ENCODE measurements at places on chromosomes 6 and 20.

- no peak for DNase-seq
These were observed 32.5 kb downstream of the SDHAF4 start for GRCh38 chr6:70599187-70599586.

- DNase-seq: peak; percentile 100
These were observed at the start of the genes RXRB and SLC39A7 for GRCh38 chr6:33200219-33201146. Gene RXRB (minus strand): TSS chr6:33200665. CDS start chr6:33200476, 189 bp downstream. Gene SLC39A7 (plus strand): TSS chr6:33200867. CDS start chr6:33201246, 379 bp downstream.

- DNase-seq: peak; percentile 31
These were observed 272.3 kb downstream of the CD109 start for GRCh38 chr6:73968221-73968757.

GRCh38 chr6:143562143-143562542, 50.6 kb upstream of the FUCA2 start:
- DNase-seq: no peak

GRCh38 chr6:134802426-134803058, 147.4 kb downstream of the ALDH8A1 start:
- no peak for DNase-seq

DNA sequence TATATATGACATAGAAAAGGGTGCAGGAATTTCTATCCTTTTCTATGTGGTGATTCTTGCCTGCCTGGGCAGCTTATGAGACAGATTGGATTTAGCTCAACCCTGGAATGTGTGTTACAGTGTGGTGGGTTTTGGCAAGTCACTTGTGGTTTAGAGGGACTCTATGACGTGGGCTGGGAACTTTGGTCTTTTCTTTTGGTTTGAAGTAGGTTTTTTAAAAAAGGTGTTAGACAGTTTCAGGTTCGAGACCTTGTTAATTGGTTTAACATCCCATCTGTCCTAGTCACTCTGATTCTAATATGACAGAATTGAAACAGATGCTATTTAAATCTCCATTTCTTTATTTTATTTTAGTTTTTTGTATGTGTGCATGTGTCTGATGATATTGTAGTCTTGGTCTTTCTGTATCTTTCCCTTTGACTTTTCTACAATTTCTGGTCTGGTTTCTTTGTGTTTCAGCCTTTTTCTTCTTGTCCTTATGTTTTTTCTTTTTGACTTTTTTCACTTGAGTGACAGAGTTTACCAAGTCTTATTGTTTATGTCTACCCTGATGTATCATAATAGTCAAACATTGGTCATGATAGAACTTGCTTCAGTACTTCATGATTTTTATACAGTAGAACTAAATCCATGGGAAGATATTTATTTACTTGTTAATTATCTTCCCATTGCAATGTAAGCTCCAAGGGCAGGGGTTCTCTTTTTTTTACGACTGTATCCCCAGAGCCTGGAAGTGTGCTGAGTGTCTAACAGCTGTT, 174.3 kb downstream of the CDKAL1 start:
- DNase-seq: no peak

DNA sequence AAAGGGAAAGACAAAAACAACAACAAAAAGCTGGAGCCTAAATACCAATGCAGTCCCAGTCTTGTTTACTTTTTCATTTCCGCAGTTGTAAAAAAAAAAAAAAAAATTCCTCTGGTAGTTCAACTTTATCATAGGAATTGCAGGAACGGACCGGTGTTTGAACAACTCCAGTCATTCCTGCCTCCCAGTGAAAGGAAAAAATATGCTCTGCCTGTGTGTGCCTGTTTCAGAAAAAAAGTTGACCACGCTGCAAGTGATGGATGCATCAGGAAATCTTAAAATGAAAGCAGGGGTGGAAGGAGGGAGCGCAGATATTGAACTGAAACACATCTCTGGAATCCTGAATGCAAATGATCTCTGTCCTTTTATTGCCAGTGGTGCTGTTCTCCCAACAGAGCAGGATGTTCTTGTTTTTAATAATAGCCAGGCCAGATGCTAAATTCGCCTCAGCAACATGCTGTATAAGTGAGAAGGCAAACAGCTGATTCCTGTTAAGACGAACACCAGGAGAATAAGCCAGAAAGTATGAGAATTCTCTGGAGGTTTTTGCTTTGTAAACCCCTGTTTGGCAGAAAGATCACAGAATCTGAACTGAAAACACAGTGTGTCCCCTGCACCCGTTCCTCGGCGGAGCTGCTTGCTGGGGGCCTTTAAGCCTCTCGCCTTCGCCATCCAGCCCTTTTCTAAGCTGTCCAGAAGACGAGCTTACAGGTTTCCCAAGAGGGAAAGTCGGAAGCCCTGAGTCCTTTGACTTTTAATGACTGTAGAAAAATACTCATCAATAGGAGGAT, 178.4 kb upstream of the SUPT3H start:
- peak; percentile 54 for DNase-seq

DNA sequence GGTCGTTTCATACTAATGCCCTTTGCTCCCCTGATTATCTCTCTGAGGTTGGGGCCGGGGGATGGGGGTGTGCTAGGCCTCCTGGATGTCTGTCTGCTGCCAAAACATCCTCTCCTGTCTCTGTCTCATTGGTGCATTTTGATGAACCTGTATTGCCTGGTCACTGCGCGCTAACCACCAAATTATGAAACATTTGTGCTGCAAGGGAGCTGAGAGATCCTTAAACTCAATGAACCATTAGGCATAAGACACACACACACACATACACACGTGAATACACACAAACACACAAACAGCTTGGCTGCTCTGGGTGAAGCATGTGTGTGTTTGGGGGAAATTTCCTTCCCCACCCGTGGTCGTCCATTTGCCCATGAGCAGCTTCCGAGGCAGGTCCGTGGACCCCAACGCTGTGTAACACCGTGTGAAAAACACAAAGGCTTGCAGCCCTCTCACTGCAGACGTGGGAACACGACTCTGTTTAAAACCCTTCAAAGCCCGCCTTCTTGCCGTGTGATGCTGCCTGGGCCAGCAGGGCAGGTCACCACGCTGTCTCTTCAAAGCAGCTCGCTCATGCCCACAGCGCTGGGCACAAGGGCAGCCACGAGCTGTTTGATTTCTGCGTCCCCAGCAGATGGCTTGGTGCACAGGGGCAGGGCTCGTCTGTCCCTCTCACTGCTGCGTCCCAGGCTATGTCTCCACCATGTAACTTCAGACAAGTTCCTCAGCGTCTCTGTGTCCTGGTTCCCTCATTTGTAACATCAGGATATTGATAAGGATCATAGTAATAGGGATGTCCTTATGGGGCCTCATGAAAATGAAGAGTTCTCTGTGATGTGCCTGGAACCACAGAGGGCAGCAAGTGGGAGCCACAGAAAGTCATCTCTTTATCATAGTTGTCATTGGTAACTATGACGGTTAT, 96.8 kb downstream of the CDH26 start:
- no peak for DNase-seq

DNA sequence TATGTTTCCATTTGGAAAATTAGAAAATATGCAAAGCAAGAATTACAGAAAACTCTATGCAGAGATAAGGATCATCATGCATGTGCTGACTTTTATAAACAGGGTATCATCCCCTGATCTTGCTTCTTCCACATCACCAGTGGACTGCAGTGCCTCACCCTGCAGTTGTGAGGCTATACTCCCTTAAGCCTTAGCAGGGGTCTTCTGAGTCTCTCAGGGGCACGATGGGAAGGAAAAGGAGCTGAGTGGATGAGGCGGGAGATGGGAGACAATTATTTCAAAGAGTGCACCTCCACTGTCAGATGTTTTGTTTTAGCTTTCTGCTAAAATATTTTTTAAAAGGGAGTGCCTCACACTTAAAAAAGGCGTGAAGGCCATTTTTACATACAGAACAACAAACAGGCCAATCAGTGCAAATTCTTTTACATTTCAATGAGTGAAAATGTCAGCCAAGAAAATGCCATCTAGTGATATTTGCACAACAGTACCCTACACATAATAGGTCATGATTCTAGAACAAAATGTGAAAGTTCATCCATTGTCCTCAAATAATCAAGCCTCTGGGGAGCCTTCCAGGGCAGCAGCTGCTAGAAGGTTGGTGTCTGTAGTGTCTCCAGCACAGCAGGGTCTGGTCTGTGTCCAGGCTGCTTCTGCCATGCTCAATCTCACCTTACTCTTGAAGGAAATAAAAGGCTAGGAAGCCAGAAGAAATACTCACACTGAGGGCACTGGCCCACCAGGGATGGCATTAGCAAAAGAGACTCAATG, 13.2 kb upstream of the SERPINB9 start:
- peak; percentile 35 for DNase-seq

GRCh38 chr20:48490961-48491831, 336.6 kb downstream of the PREX1 start:
- peak; percentile 65 for DNase-seq

GRCh38 chr6:133817460-133818047, 71.4 kb upstream of the TCF21 start:
- DNase-seq: no peak

Data from eye (tissue), 1 donor.